ENCODE measurements at places on chromosomes 2 and 18. TPM values are rescaled to one million over a fixed set of nuclear protein-coding genes. Genes with fewer than 3 reads are reported as not detected.

IAH1 gene
- total RNA-seq, result 47.5 TPM

NR4A2 gene
- 9.7 TPM for total RNA-seq

TFPI gene
- total RNA-seq, result 23.2 TPM

GPAT2 gene
- total RNA-seq, result 5.3 TPM

CIB4 gene
- total RNA-seq, result not detected

TEX261 gene
- 50.4 TPM for total RNA-seq

LYG1 gene
- total RNA-seq, result 1.2 TPM

DIPK1C gene
- 0.06 TPM for total RNA-seq

DNA sequence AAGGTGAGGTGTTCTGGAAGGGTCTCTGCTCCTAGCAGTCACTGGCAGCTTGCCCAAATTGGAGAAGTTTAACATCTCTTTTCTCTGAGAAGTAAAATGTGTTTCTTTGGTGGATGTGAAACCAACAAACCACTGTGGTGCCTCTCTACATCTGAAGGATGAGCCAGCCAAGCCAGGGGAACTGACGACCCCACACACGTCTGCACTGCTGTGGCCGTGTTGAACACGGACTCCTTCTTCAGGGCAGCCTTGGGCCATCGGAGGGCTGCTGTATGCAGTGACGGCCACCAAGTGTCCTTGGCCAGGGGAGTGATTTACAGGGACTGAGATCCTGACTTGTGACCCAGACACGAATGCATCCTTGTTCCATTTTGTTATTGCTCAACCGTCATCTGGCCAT, 207.8 kb downstream of the ACKR3 start:
- no peak for DNase-seq

DNA sequence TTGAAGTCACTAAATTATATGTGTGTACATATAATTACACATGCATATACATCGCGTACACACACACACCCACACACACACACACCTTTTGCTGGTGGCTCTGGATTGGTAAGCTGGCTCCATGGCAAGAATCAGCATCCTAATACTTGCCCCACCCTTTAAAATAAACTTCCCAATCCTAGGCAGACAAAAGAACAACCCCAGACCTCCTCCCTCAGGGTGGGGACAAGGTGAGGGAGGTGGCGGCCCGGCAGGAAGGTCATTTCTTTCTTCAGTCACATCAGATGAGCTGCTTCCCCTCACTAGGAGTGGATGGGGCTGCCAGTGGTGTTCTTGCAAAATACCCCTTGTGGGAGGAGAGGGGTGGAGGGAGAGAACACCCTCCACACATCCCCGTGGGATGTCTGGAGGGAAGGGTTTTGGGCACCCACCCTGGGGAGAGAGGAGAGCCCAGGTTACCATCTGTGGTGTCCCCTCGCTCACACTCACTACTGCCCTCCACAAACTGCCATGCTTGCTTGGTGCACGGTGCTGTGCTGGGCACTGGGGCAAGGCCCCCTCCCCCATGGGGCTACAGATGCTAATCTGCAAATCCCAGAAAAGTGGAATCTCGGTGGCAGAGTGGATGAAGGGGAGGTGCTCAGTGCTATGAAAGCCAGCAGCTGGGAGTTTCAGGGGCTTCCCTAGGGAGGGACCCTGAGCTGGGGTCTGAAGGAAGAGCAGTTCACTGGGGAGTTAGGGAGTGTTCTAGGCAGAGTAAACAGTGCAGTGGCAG, 64.0 kb downstream of the ODC1 start:
- DNase-seq, result no peak

GRCh38 chr2:160006475-160006874, 55.9 kb downstream of the PLA2R1 start:
- no peak for DNase-seq

DNA sequence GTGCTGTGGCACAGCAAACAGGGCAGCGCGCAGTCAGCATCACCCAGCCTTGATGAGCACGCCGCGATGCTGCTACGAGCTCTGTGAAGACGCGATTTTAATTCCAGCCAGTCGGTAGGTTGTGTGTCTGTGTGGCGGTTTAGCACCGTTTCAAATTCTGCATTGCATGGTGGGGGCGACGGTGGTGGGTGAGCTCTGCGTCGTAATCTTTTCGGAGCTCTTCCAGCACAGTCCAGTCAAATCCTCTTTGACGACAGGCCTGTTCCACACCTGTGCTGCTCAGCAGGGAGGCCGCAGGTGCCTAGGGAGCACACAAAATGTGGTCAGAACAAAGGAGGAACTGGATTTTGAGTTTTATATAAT, 8.6 kb downstream of the ALLC start:
- no peak for DNase-seq

GRCh38 chr2:158970241-158970751, 1.9 kb downstream of the TANC1 start:
- DNase-seq, result no peak

DNA sequence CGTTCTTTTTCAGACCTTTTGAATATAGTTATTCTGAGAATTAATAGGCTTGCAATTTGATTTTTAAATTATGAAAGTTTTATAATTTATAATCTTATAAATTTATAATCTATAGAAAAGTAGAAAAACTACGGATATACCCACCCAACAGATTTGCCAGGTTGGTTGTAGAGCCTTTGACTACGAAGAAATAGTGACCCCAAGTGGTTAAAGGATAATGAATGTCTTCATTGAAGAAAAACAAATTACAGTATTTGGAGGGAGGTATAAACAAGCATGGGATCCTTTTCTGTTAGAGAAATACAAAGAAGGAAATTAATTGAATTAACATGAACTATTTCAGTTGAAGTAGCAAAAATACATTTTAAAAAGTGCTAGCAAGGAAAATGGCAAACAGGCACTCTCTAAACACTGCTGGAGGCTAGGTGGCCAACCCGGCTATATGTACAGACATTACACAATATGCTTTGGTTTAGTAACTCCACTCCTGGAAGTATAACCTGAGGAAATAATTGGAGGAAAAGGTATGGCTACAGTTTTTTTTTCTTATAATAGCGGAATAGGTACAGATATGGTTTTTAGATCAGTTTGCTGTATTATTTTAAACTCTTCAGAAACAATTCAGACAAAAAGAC, 110.9 kb downstream of the MIB1 start:
- no peak for DNase-seq

GRCh38 chr2:44358503-44358902, 2.8 kb downstream of the PREPL start:
- DNase-seq, result peak; percentile 71

GRCh38 chr2:127811397-127812321, 688 bp upstream of the WDR33 start:
- DNase-seq, result no peak

DNA sequence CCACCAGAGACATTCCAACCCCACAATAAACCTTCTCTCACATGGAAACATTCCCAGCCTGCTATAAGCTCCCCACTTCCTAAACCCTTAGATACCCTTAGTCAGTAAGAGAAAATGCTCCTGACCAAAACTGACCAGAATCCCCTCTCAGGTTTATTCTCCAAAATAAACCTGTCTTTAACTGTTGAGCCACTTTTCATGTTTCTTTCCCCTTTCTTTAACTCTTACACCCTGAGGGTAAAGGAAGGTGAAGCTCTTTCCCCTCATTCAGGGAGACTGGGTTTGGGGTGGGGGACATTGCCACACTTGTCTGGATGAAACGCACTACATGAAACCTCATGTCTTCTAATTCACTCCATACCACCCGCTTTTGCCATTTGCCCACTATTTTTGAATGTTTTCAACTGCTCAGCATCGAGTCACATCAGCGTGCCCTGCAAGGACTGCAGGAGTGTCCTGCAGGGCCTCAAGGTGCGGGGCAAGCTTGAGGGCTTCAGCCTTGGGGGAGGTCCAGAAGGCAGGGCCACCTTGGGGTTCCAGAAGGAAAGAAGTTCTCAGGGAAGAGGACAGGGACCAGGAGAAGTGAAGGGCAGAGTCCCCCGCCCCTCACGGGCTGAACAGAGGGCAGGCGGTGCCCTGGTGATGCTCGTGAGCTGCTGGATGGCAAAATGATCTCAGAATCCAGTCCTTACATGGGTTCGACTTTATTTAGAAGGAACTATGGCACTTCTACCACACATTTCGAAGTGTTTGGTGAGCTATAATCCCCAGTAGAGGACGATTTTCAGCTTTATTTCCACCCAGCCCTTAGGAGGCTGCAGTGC, 4.2 kb upstream of the SP140L start:
- DNase-seq, result no peak

- no peak for DNase-seq
Measured at GRCh38 chr2:29240601-29241000, 125.4 kb downstream of the CLIP4 start.

DNA sequence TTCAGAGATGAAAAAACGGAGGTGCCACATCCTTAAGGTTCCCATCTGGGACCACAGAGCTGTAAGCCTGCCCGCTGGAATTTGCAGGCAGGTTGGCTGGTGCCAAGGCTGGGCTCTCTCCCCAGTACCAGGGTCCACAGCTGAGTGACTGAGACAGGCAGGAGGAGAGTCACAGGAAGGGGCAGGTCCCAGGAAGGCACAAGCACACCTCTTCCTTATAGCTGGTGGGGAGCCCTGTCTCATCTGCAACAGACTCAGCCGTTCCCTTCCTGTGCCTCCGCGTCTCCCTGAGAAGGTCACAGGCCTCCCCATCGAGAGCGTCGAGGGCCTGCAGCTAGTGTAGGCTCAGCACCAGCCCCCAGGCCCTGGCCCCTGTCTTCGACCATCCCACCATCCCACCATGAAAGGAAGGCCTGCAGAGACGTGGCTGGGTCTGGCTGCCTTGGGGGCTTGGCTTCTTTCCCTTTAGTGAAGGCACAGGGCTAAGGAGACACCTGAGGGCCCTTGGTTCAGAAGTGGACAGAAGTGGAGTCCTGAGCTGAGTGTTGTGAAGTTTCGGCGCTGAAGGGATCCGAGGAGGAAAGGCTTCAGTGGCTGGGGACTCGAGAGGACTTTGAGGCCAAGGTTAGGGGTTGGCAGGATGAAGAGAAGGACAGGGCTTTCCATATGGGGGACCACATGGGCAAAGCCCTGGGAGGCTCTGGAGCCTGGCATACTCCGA, 26.8 kb downstream of the GLI2 start:
- DNase-seq, result peak; percentile 11

- no peak for DNase-seq
Measured at GRCh38 chr2:209236377-209236776, 187.5 kb upstream of the MAP2 start.

DNA sequence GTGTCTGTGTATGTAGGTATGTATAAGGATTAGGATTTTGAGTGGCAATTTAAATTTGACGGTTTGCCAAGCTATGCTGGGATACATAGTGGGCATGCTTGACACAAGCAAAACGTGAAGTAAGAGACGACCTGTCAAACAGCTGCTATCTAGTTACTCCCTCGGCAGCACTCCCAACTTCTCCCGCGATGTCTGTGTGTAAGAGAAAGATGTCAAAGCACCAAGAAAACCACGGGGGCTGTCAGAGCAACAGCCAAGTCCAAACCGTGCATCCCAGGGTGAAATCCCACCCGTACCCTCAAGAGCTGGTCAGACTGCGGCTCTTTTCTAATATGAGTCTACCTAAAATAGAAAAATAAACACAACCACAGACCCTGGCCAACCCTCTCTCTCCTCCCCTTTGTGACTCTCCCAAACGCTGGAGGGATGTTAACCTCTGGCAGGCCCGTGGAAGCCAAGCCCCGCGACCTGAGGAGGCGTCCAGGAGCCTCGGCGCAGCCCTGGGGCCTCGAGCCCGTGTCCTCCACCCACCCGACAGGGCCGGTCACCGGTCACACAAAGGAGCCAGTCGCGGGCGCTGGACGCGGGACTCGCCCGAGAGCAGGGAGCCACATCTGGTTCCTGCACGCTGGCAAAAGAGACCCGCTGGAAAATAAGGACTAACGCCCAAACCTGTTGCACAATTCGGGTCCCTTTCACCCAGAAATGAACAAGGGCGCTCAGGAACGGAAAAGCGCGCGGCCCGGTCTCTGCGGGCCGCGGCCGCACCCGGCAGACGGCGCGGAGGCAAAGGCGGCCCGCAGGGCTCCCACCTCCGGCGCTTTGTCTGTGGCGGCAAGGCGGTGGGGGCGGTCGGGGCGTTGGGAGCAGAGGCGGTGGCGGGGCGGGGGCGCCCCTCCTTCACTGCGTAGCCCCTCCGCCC, 925 bp downstream of the SESTD1 start:
- peak; percentile 33 for DNase-seq

GRCh38 chr18:9494778-9495331, 19.5 kb downstream of the RALBP1 start:
- no peak for DNase-seq

DNA sequence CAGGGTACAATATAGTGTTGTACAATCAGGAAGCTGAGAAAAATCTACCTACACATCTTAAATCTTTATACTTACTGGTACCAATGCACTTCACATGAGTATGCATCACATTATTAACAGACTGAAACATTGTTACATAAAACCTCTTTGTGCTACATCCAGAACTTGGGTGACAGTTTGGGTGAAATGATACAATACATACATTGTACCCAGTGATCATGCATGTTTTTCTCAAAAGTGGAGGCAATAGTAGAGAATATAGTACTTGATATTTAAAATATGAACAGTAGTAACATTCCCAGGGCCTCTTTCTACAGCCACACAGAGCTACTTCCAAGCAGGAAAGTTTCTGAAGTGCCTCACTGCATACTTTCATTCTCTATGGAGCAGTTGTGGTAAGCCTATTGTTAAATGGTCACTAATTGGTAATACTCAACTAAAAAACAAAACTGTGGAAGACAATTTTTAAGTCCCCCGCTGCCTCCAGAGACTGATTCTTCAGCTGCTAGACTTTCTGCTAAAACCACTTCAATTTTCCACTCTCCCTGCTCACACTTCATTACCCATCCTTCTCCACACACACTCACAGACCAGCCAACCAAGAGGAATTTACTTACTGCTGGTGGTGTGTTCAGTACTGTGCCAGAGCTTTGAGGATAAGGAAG, 22.9 kb upstream of the GRB14 start:
- DNase-seq, result no peak

GRCh38 chr2:136242687-136243277, 124.8 kb upstream of the CXCR4 start:
- DNase-seq, result no peak

- DNase-seq, result no peak
Measured at GRCh38 chr2:130827502-130828251, 9.0 kb upstream of the ARHGEF4 start.

- DNase-seq, result no peak
Measured at GRCh38 chr2:71689393-71689792, 236.0 kb downstream of the DYSF start.
